NCI-H1105 (cell line): ENCODE measurements at places on chromosomes 5 and 9.

- DNase-seq, result no peak
Measured at GRCh38 chr5:20105915-20106314, 117.9 kb upstream of the CDH18 start.

- no peak for DNase-seq
Measured at GRCh38 chr5:132162945-132163344, 64.7 kb downstream of the P4HA2 start.

- peak; percentile 53 for DNase-seq
Measured at GRCh38 chr9:12813960-12814876, 39.4 kb downstream of the LURAP1L start.

GRCh38 chr5:15731699-15732098, 231.7 kb downstream of the FBXL7 start:
- no peak for DNase-seq

DNA sequence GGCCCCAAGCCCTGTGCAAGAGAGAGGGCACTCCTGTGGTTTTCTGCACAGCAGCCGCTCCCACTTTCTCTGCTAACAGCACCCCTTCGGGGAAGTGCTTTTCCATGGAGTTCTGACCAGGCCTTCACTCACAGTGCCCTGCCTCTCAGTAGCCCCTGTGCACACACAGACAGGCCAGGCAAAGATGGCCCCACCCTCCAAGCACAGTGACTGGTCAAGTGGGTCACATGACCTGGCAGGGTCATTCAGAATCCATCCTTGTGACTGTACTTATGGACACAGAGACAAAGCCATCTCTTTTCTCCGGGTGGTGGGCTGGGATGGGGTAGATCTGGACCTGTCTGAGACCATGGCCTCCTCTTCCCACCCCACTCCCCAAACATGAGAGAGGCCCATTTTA, 82.5 kb downstream of the PSD2 start:
- no peak for DNase-seq

DNA sequence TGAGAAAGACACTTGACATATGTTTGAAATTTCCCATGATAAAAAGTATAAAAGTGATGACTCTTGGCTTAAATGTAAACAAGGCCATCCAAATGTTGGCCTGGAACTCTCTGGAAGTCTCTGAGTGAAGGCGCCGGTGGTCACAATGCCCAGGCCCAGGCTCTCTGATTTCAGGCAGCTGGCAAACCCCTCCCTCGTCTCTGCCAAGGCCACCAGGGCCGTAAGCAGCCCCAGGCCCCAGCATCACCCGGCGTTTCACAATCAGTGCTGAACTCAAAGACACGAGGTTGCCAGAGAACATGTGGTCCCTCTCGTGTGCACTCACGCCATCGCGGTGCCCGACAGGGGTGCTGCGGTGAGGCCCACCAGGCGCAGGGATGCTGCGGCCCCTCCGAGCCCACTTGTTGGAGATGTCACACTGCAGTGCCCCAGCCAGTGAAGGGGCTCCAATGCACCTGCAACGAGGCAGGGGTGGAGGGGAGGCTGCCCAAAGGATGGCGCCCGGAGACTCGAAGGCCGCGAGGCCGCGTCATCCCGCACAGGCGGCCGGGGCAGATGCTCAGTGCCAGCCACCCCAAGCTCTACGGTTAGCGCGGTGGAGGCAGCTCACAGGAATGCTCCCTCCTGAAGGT, 15.0 kb downstream of the LPCAT1 start:
- no peak for DNase-seq

DNA sequence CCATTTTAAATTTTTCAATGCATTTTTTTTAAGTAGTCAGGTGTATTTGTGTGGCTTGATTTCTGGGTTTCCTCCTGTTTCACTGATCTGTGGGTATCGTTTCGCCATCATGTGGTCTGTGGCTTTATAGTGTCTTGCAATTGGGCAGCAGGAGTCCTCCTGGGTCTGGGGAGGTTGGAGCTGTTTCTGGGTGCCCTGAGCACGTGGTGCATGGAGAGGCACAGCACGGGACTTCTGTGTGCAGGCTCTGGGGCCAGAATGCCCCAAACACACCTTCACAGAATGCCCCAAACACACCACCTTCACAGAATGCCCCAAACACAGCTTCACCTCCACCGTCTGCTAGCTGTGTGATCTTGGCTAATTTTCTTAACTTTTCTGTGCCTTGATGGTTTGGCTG, 82.6 kb upstream of the COL5A1 start:
- no peak for DNase-seq

- no peak for DNase-seq
Measured at GRCh38 chr9:133709015-133709611, 29.0 kb downstream of the SARDH start.

DNA sequence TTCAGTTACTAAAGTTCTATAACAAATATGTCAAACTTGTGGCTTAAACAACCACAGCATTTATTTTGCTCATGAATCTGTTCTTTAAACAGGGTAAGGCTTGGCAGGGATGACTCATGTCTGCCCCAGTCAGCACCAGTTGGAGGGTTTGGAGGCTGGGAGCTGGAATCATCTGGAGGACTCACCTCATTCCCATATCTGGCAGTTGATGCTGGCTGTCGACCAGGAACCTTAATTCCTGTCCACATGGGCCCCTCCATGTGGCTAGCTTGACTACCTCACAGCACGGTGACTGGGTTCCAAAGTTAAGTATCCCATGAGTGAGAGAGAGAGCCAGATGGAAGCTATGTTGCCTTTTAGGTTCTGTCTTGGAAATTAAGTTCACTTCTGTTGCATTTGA, 13.8 kb upstream of the CCL28 start:
- DNase-seq, result no peak

GRCh38 chr9:34689512-34689911, 1.6 kb downstream of the CCL19 start:
- DNase-seq, result no peak

GRCh38 chr5:173720286-173720952, 104.0 kb upstream of the BOD1 start:
- no peak for DNase-seq

DNA sequence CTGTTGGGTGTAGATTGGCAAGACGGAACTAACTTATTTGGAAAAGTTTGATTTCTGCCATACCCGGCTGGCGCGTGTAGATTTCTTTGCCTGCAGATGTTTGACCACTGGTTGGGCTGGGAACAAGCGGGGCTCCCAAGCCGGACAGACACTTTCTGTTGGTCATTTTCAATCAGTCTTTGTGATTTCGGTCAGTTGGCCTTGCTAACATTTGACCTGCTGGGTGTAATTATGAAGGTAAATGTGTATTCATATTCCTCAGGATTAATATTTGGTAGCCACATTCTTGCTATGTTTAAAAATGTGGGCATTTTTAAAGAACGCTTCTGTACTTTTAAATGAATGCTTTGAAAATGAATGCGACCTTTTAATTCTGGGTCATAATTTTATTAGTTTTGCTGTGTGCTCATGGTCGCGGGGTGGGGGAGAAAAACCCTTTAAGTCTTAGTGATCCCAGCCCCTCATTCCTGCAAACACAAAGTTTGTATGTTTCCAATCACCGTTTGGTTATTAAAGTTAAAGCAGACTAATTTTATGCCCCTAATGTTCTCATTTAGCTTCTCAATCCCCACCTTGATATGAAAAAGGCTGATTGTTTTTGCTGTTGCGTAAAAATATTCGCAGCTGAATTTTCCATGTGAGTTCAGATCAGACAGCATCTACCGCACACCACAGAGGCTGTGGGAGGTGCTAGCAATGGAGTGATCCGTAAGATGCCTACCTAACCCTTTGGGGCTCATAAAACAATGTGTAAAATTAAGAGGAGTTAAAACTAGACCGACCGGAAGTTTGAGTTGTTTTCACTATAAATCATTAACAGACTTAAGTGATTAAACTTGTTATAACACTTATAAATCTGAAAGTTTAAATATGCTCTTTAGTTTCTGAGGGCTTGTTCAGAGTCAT, 1.5 kb downstream of the RASGRF2 start:
- no peak for DNase-seq

GRCh38 chr9:37412431-37413151, 9.9 kb upstream of the GRHPR start:
- no peak for DNase-seq

- DNase-seq, result no peak
Measured at GRCh38 chr5:76776391-76776790, 42.4 kb upstream of the F2RL1 start.

DNA sequence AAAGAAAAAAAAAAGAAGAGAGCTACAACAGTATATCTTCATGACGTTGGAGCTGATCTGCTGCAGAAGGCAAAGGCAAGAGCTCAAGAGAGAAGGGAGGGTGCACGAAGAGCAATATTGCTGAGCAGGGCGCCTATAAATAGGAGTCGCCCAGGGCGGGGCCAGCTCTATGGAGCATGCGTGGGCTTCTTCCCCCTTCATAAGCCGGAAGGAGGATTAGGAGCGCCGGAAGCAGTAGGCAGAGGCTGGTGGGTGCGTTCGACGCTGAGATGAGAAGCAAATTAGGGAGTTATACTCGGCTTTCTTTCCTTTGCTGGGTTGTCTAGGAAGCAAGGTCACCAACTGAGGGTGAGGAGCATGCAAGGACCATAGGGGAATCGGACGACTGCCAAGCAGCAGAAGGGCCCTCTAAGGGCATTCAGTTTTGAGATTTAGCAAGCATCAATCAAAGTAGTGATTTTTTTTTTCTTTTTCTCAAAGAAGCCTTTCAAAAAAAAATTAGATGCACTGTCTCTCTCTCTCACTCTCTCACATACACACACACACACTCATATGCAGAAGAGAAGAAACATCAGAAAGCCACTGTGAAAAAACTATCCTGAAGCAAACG, 496.7 kb downstream of the ENC1 start:
- DNase-seq, result no peak

DNA sequence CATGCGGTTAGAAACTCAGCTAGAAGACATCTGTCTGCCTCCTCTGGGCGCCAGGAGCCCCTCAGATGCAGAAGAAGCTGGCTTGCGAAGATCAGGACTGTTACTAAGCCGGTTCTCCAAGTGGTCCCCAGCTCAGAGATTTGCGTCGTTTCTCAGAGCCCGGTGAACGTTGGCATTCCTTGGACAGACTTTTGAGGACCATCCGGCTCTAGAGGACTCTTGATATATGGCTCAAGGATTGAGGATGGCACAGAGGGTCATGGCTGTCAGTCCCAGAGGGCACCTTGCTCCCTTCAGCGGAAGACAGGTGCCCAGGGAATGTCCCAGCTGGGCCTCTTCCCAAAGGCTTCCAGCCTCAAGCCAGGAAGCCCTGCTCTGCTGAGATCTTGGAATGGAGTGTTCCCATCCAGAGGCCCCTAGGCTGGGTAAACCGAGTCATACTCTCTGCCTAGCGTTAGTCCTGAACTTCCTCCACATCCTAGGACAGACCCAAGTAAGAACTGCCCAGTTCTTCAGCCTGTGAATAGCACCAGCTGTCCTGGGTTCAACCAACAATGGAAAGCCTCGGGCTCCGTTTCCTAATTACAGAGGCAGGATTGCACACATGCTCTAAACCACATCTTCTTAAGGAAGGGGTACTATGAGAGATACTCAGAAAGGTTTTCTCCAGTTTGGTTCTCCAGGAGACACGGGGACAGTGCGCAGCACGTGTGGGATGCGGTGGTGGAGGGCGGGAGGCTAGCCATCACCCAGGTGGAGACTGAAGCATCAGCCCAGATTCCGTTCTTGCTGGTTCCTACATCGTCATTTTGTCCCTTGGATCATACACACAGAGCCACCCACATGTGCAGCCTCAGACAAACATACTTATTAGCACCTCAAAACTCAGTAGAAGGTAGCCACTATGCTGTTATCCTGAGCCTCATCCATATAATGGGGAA, 51.4 kb downstream of the ZNF354C start:
- DNase-seq, result no peak

- DNase-seq, result no peak
Measured at GRCh38 chr5:15577132-15577531, 77.2 kb downstream of the FBXL7 start.

- DNase-seq, result no peak
Measured at GRCh38 chr9:99466104-99466503, 244.0 kb downstream of the SEC61B start.

- no peak for DNase-seq
Measured at GRCh38 chr9:133468777-133469421, 9.1 kb downstream of the CACFD1 start.

- DNase-seq, result no peak
Measured at GRCh38 chr9:81717747-81718077, 28.4 kb upstream of the TLE1 start.

DNA sequence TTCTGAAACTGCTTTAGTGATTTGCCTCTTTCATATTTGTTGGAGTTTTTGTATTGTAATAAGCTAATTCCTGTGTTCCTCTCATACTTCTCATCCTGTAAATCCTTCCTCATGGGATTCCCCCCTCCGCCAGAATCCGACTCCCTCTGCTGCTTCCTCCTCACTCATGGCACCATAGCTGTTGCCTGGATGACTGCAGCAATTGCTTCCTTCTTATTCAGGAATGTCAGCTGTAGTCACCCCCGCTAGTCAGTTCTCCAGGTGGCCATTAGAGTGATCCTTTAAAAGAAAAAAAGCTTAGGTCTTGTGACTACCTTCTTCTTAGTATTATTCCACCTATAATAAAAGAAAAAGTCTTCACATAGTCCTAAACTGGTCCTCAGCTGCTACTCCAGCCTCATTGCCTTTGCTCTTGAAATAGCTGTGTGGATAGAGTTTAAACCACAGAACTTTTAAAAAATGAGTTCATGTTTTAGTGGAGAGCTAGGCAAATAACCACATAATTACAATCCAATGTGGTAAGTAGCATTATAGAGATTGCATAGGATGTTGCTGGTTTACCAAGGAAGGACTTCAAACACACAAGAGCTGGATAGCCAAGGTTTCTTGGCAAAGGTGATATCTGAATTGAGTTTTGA, 227.3 kb downstream of the KDM4C start:
- no peak for DNase-seq

GRCh38 chr9:6239048-6239461, 23.4 kb downstream of the IL33 start:
- DNase-seq, result no peak

DNA sequence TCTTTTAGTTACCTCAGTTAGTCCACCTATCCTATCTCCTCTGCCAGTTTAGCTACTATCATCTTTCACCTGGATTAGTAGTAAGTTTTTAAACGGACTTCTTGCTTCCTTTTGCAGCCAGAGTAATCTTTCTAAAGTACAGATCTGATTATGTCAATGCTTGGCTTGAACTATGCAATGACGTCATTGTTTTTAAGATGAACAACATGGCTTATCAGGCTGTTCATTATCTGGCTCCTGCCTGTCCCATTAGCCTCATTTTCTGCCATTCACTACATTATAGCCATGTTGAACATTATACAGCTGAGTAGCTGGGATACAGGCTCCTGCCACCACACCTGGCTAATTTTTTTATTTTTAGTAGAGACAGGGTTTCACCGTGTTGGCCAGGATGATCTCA, 98.7 kb downstream of the RANBP17 start:
- DNase-seq, result no peak

- no peak for DNase-seq
Measured at GRCh38 chr9:129854588-129855110, 19.4 kb downstream of the USP20 start.

GRCh38 chr5:171469326-171469725, 49.9 kb downstream of the FGF18 start:
- DNase-seq, result no peak
